Smooth muscle cell of the pulmonary artery (primary cell): ENCODE measurements at places on chromosomes 1 and 21. TPM values are rescaled to one million over a fixed set of nuclear protein-coding genes. Genes with fewer than 3 reads are reported as not detected.

Gene AZIN2
- 6.9 and 9.2 TPM in 2 replicates for total RNA-seq

Gene CELA3A
- not detected in 2 replicates for total RNA-seq

Gene WNT3A
- total RNA-seq = not detected in 2 replicates

Gene PRR9
- total RNA-seq = 0.23 TPM in 1 of 2 replicates, not detected in the other

Gene SELE
- not detected in 2 replicates for total RNA-seq

Gene AADACL4
- total RNA-seq = not detected in 2 replicates

Gene LEFTY1
- 0.13 TPM in 1 of 2 replicates, not detected in the other for total RNA-seq

Gene SLFNL1
- 0.46 and 0.86 TPM in 2 replicates for total RNA-seq

Gene USP33
- 53.6 and 87.1 TPM in 2 replicates for total RNA-seq

Gene CZIB
- total RNA-seq = 44.7 and 45.0 TPM in 2 replicates

Gene BCAN
- total RNA-seq = not detected in 2 replicates

Gene WARS2
- total RNA-seq = 17.6 and 18.3 TPM in 2 replicates

Gene KRTAP7-1
- total RNA-seq = not detected in 2 replicates

Gene PTPN7
- total RNA-seq = not detected in 2 replicates

Gene MRPL24
- 35.4 and 54.9 TPM in 2 replicates for total RNA-seq

Gene FNBP1L
- total RNA-seq = 8.7 and 14.0 TPM in 2 replicates

Gene SLC50A1
- 18.8 and 22.9 TPM in 2 replicates for total RNA-seq

Gene UBE2G2
- 88.7 and 102 TPM in 2 replicates for total RNA-seq

Gene UMODL1
- total RNA-seq = 0.03 TPM in 1 of 2 replicates, not detected in the other

Gene FCMR
- total RNA-seq = 0.13 TPM in 1 of 2 replicates, not detected in the other

Gene ZNF648
- total RNA-seq = not detected in 2 replicates

Gene C1orf74
- 2.4 and 2.6 TPM in 2 replicates for total RNA-seq
